ENCODE measurements at places on chromosomes 1 and 21.

DNA sequence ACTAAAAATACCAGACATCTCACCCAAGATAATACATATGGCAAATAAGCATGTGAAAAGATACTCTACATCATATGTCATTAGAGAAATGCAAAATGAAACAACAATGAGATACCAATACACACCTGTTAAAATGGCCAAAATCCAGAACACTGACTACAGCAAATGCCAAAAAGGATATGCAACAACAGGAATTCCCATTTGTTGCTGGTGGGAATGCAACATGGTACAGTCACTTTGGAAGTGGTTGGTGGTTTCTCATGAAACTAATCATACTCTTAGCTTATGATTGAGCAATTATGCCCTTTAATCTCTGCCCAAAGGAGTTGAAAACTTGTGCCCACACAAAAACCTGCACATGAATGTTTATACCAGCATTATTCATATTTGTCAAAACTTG is 6.4 kb upstream of the RGS2 start:
- no peak for DNase-seq

GRCh38 chr21:42580076-42580792 is 66.6 kb downstream of the SLC37A1 start:
- DNase-seq = no peak

GRCh38 chr21:16797540-16797939 is 715.3 kb upstream of the CXADR start:
- no peak for DNase-seq

DNA sequence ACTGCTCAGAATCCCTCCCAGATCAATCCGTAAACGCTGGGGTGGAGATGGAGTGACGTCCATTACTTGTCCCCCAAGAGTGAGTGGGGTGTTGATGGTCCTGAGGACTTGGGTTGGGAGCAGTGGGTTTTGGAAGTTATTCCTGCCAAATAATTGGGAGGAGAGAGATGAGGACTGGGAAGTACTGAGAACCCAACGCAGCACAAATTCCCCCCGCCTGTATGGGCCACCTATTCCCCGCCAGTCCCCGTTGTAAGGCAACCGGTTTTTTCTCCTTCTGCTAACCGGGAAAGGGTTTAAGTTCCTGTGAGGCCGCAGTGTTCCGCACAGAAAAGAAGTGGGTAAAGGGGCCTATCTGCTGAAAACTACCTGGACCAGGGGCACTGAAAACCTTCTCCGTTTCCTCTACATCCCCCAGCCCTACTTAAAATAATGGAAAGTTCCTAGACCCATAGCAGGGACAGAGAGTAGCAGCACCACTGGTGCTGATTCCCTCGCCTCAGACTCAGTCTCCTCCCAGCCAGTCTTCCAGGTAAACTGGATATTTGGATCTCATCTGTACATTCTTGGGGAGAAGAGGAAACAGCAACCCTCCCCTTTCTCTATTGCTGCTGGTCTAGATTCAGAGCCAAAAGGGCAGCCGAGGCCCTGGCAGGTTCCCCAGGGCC is 738 bp downstream of the LURAP1 start:
- peak; percentile 41 for DNase-seq

DNA sequence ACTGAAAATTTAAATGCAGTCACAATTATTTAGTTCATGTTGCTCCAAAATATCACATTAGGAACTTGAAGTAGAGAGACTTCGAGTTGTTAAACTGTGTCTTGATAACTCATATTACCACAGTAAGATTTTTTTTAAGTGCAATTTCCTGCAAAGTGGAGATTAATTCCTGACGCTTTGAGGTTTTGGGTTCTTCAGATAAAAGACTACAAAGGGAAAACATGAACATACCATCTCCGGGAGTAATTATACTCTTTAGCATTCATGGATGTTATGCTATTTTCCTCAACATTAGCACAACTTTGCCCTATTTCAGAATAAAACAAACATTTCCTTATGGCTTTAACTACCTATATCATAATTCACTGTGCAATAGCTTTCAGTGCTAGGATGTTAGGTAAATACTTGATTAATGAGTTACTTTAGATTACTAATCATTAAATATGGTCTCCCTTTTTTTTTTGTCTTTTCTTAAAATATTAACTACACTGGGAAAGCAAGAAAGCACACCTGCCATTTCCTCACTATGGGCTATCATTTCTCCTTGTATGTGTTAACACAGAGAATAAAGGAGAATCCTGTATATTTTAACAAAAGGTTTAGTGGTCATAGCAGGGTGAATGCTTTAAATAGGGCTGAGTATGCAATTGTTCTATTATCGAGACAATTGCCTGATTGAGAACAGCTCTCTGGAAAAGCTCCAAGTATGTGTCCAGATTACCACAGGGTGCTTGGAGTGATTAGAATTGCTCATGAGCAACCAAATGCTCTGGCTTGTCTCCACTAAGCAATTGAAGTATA is 252.5 kb upstream of the C1orf105 start:
- peak; percentile 15 for DNase-seq

DNA sequence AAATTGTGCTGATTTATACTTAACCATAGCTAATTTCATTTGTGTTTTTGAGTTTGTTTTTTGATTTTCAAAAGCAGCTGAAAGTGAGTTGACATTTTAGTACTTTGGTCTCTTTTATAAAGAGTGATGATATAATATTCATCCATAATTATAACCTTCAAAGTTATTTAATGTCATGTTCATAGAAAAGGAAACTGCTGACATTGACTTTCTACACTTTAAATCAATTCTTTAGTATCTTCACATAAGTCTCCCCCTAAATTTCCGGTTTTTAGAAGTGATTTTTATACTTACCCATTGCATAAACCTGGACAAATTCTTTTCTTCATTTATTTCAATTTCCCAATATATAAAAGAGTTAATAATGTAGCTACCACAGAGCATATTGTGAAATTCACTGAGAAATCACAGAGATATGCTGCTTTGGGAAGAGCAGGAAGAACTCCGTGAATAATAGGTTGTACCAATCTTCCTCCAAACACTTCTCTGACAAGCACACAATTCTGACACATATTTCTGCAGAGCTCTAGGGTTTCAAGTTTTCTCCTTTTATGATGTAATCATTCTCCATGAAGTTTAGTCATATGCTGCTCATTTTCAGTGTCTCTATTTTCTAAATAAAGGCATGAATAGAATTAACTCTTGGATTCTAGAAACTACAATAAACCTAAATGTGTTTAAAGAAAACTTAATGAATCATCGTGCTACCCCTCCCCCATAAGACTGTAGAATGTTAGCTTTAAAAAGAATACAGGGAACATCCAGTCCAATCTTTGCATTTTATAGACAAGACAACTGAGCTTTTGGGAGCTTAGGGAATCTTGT is 25.6 kb upstream of the CDC42BPA start:
- DNase-seq = peak; percentile 64

GRCh38 chr1:180534214-180534613 is 24.6 kb upstream of the OVAAL start:
- no peak for DNase-seq

GRCh38 chr21:16517383-16517782 is 787.6 kb downstream of the USP25 start:
- DNase-seq = no peak

- DNase-seq = no peak
These were observed 399.5 kb downstream of the LMO4 start for GRCh38 chr1:87728169-87728568.

All from AG08396 (cell line).